ENCODE measurements at places on chromosomes 12 and 14. TPM values are rescaled to one million over a fixed set of nuclear protein-coding genes. Genes with fewer than 3 reads are reported as not detected.

The KRT85 gene
- total RNA-seq, result not detected

The MSI1 gene
- total RNA-seq, result 3.7 TPM

The A2M gene
- 223 TPM for total RNA-seq

The P2RX7 gene
- total RNA-seq, result 10.9 TPM

The CCDC60 gene
- total RNA-seq, result 2.9 TPM

The SERPINA3 gene
- 43.9 TPM for total RNA-seq

The DERA gene
- 74.3 TPM for total RNA-seq

The ESR2 gene
- total RNA-seq, result 0.60 TPM

The POTEM gene
- total RNA-seq, result not detected

The IGF1 gene
- 12.6 TPM for total RNA-seq

The HOXC10 gene
- not detected for total RNA-seq

The BHLHE41 gene
- 91.9 TPM for total RNA-seq
